ENCODE measurements at places on chromosomes 6 and 20.

DNA sequence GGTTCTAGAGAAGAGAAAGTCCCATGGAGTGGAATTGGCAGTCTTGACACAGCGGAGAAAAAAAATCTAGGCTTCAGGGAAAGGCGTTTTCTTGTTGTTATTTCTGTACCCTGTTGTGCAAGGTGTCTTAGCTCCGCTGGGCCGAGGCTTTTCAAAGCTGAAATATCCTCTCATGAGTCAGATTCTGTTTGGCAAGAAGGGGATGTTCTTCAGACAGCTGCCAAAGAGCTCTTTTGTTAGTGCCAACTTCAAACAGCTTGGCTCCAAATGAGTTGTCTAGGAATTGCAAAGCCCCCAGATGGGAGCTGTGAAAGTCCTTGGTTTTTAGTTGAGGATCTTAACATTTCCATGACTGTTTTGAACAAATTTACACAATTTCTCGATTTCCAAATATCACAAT is 45.6 kb downstream of the LRRN4 start:
- no peak for DNase-seq

- DNase-seq: no peak
These were observed 292.1 kb downstream of the SOX4 start for GRCh38 chr6:21885532-21886114.

- no peak for DNase-seq
These were observed 8.8 kb upstream of the PIM1 start for GRCh38 chr6:37160922-37161778.

DNA sequence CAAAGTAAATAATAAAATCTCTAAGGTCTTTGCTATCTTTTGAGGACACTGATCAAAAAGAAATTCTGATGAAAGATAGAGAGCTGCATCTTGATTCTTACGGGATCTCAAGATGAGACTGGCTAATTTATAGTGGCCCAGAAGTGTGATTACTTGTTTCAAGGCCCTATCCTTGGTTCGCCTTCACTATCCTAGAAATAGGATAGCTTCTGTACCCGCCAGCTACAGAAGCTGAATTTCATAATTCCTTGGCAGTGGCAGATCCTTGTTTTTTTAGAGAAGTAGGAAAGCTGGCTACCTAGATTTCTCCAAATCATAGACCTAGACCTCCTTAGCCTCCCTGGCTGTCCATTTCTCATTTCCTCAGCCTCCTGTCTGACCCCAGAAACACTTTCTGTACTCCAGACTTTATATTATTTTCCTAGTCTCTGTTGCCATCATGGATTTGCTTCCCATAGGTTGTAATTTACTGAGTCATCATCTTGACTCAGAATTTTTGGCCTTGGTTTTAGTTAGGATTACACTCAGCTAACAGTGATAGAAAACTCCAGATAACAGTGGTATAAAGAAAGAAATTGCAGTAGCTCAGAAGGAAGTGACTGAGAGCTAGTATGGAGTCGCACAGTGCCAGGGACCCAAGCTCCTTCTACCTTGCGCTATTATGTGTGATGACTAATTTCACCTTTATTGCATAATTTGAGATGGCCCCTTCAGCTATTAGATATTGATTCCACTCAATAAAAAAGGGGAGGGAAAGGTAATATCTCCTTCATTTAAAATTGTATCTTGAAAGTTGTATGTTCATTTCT is 27.7 kb downstream of the PHF3 start:
- DNase-seq: no peak

DNA sequence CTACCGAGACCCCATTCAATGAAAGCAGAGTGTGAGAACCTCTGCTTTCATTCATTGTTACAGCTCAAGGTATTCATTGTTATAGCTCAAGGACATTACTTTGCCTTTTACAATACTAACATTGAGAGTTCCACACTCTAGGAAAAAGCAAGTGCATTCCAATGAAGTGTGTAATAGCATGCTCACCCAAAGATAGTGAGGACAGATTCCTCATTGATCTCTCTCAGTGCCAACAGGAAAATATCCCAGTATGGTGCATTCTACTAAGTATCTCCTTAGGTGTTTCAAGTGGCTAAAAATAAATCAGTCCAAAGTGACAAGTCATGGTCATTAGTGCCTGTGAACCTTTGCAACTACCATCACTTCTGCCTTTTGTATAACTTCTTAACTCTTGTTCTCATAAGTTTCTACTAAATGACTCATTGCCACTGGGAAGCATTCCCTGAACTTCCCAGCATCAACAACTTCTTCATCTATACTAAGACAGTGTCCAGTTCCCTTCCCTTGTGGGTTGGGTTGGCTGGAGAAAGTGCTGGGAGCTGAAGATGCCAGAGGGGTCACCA is 140.7 kb upstream of the STXBP5 start:
- DNase-seq: no peak

GRCh38 chr6:95518630-95519227 is 58.6 kb upstream of the MANEA start:
- DNase-seq: no peak
